ENCODE measurements at places on chromosomes 4 and X.

GRCh38 chr4:101177154-101177553, 170.2 kb downstream of the PPP3CA start:
- no peak for DNase-seq

DNA sequence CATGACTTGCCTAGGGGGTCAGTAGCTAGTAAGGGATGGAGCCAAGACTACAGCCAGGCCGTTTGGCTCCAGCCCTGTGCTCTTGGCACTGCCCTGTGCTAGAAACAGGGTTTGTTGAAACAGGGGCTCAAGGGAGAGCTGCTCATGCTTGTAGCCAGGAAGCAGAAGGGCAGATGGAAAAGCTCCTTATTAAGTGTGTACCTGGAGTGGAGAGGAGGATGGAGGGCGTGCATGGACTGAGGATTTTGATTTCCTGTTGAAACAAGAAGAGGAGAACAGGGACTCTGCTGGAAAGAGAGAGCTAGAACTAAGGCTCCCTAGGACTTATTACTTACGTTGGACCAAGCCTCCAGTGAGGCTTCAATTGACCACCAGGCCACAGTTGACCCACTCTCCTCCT, 363.0 kb downstream of the MID1IP1 start:
- DNase-seq = no peak

DNA sequence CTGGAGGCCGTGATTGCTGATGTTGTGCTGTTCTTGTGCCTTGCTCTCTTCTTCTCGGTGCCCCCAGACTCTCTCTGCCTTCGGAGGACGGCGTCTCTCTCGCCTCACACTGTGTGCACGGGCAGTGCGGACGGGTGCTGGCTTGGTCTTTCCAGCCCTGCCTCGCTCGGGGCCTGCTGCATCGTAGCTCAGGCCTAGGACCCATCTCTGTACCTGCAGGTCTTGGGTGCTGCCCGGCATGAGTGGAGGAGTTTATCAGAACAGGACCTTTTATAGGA, 18.2 kb downstream of the RGS12 start:
- no peak for DNase-seq

DNA sequence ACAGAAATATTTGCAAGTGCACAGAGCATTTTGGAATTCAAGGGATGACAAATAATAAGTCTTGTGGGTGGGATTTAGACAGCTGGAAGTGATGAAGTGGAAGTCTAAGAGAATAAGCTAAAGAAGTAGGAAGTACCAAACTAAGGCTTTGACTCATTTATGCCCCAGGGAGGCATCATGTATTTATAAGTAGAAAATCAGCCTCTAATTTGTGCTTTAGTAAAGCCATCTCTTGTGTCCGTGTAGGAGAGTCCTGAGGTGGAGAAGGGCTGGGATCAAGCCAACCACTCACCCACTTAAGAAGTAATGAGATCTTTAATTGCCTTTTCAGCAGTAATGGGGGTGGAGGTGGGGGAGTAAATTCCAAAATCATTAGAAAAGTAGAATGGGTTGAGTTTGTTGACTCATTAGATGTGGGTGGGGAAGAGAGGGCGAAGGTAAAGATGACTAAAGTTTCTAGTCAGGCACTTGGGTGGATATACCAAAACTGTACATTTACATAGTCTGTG, 356.7 kb downstream of the STIM2 start:
- no peak for DNase-seq

DNA sequence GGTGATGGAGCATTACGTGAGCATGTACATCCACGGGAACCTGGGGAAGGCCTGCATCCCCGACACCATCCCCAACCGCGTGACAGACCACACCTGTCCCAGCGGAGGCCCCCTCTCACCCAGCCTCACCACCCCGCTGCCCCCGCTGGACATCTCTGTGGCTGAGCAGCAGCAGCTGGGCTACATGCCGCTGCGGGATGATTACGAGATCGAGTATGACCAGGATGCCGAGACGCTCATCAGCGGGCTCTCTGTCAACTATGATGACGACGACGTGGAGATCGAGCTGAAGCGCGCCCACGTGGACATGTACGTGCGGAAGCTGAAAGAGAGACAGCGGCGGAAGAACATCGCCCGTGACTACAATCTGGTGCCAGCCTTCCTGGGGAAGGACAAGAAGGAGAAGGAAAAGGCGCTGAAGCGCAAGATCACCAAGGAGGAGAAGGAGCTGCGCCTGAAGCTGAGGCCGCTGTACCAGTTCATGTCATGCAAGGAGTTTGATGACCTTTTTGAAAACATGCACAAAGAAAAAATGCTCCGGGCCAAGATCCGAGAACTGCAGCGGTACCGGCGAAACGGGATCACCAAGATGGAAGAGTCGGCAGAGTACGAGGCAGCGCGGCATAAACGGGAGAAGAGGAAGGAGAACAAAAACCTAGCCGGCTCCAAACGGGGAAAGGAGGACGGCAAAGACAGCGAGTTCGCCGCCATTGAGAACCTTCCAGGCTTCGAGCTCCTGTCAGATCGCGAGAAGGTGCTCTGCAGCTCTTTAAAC, 11.1 kb downstream of the TADA2B start:
- no peak for DNase-seq

DNA sequence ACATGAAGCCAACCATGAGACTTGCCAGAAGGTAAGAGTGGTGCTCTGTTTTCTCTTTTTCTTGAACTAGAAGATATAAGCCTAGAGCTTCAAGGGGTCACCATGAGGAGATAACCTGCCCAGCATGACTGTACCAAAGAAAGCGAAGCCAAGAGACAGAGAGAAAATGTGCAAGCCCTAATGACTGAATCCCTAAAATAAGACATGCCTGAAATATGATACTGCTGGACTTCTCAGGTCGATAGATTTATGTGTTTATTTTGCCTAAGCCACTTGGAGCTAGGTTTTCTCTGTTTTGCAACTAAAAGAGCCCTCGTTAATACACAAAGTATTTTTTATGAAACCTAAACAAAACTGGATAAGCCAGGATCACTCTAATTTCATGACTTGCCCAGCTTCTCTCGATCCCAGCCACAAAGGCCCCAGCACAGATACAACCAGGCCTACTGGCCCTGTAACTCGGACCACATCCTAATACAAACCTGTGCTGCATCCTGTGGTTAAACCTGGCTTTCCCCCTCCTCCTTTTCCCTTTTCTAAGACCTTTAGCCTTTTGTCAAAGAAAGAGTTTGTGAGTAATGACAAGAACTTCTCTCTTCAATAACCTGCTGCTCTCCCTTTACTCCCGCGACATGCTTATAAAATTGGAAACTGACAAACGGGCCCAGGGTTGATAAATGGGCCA, 185.8 kb downstream of the APBB2 start:
- DNase-seq = no peak

GRCh38 chrX:10634392-10635161, 14.2 kb upstream of the MID1 start:
- DNase-seq = no peak

DNA sequence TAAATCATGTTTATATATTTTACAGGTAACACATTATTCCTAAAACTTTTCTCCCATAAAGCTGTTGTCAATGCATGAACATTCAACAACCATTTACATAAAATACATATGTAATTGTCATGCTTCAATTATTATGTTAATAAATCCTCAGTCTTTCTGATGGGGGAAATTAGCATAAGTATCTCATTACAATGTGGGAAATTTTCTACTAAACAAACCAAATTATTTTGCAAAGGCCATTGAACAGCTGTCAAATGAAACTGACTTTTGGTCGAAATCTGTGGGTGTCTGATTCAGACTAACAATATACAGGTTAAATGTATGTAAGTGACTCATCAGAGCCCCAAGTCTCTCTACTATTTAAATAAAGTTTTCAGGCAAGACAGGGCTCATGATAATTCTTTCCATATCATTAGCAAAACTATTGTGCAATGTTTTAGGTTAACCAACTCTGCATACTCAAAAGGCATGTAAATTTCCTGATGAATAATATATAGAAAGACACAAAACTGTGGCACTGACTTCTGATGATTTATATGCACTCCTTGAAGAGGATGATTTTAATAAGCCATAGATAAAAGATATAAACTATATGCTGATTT, 795.3 kb upstream of the AADAT start:
- DNase-seq = no peak

DNA sequence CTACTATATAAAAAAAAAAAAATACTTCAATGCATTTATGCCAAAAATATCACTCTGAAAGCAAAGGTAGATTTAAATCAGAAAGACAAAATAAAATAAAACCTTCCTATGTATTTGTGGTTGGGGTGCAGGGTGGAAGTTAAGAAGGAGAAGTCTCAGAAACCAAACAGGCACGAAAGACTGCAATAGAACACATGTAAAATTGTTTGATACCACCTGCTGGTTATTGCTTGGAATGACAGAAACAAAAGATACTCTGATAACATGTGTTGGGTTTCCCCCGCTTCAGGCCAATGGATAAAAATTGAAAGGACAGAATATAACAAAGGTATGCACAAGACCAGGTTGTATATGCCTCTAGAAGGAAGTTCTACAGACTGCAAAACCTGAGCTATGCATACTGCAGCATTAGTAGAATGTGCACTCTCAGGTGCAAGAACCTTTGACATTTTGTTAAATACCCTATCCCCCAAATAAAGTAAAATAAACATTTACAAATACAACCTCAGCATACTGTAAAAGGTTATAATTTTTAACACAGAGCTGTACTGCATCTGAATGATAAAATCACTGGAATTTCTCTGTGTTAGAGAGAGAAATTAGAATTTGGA, 118.8 kb downstream of the GABRA2 start:
- no peak for DNase-seq

GRCh38 chrX:152897222-152898131, at the start of gene ZNF185:
Gene ZNF185, plus strand, starts transcription at chrX:152898067. Its CDS starts 16,423 bp downstream, at chrX:152914490.
- DNase-seq = no peak

GRCh38 chrX:115713460-115713859, 152.5 kb downstream of the PLS3 start:
- DNase-seq = no peak

DNA sequence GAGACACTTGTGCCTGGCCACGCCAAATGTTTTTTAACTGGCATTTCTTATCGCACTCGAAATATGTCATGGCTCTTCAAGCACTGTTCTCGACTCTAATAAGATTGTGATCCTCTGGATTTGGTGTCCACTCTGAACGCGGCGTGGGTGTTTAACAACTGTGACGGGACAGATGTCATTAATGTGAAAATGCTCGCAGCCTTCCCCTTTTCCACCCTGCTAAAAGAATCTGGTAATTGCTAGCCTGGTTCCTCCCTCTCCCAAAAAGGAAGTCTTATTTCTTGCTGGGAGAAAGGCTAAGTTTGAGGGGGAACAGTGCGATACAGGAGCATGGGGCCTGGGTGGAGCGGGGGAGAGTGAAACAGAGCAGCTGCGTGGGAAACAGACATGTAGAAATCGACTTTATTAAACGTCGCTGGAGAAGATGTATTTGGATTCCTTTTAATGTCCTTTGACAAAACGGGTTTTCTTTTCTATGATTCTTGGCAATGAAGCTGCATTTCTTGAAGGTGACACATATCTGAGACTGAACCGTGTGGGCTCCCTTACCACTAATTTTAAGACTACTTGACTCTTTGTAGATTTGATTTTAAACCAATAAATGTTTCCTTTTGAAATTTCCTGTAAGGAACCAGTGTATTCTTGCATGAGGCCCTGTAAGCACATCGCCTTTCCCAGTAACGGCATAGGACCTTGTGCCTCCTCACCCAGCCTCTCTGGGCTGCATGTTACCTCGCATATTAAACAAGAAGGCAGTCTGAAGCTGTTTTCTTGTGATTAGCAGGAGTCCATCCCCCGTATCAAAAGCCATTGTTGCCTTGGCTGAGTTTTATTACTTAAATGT, 17.8 kb downstream of the TBC1D1 start:
- no peak for DNase-seq

- no peak for DNase-seq
These were observed 70.7 kb upstream of the NFKB1 start for GRCh38 chr4:102430461-102430910.

- DNase-seq = no peak
These were observed 38.2 kb downstream of the MAGED1 start for GRCh38 chrX:51931566-51932150.

DNA sequence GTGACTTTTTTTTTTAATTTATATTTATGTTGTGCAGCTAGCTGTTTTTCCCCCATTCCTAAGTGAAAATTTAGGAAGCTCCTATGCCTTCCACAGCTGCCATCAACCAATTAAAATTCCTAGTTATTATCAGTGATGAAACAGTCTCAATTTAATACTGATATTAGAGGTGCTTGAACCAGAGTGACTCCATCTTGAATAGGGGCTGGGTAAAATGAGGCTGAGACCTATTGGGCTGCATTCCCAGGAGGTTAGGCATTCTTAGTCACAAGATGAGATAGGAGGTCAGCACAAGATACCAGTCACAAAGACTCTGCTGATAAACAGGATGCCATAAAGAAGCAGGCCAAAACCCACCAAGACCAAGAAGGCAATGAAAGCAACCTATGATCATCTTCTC, 136.7 kb downstream of the DCHS2 start:
- DNase-seq = no peak

DNA sequence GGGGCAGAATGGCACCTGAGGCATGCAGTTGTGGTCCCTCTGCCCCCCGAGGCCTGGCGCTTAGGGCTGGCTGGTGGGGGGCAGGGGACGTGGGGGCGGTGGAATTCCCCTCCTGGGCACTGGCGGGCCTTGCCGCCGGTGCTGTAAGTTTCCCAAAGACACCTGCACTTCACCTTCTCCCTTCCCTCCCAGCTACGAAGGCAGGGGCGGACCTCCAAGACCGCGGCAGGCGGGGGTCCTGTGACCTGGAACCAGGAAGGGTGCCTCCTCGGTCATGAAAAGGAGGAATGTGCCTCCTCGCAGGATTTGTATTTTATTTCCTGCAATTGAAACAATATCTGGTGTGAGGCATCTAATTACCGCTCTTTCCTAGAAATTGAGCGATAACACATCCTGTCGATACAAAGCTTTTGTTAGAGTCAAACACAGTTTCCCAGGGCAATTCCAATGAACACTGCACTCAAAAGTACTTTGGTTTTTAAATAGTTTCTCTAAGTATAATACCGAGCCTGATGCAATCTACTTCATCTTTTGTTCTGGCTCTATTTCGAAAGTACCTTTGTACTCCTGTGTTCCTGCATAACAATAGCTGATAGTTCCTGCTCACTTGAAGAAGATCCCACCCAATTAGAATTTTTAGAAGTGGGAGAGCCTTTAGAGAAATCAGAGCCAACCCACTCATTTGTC, 12.3 kb upstream of the ADRA2C start:
- no peak for DNase-seq

GRCh38 chr4:34486461-34487363, 1757.6 kb downstream of the ARAP2 start:
- DNase-seq = no peak

GRCh38 chr4:87679449-87680169, 29.5 kb downstream of the DMP1 start:
- no peak for DNase-seq

- no peak for DNase-seq
These were observed 9.0 kb downstream of the FGFBP1 start for GRCh38 chr4:15929540-15929939.

GRCh38 chr4:17275836-17276235, 236.1 kb downstream of the QDPR start:
- DNase-seq = no peak

DNA sequence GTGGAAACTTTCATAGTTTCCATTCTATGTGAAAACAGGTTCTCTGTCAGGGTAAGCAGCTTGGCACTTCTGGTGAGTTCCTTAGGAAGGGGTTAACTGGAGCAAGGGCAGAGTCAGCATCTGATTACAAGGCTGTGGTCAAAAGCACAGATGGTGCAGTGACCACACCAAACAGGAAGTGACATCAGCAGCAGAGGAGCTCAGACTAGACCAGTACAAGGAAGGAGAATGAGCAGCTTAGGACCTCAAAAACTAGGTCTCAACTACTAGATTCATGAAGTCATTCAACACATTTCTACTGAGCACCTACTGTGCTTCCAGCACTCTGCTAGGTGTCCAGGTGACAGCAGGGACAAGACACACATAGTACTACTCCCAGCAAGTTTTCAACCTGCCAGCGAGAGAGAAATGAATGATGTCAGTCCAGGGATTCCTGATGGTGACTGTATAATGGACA, 130.2 kb downstream of the AMELX start:
- no peak for DNase-seq
